ENCODE measurements at places on chromosomes 12 and 14.

DNA sequence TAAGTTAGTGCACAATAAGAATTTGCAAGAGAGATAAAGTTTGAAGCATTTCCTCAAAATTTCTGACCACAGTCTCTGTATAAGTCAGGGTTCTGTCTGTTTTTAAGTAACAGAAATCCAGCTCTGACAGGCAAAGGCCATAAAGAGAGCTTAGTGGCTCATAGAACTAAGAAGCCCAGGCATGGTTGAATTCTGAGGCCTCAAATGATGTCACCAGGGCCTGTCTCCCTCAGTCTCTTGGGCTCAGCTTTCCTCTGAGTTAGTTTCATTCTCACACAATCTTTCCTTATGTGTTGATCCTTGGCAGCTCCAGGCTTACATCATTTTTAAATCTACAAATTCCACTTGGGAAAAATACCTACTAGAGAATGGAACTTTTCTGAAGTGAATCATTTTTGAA lies 173.4 kb upstream of the ATP2B1 start:
- no peak for DNase-seq

DNA sequence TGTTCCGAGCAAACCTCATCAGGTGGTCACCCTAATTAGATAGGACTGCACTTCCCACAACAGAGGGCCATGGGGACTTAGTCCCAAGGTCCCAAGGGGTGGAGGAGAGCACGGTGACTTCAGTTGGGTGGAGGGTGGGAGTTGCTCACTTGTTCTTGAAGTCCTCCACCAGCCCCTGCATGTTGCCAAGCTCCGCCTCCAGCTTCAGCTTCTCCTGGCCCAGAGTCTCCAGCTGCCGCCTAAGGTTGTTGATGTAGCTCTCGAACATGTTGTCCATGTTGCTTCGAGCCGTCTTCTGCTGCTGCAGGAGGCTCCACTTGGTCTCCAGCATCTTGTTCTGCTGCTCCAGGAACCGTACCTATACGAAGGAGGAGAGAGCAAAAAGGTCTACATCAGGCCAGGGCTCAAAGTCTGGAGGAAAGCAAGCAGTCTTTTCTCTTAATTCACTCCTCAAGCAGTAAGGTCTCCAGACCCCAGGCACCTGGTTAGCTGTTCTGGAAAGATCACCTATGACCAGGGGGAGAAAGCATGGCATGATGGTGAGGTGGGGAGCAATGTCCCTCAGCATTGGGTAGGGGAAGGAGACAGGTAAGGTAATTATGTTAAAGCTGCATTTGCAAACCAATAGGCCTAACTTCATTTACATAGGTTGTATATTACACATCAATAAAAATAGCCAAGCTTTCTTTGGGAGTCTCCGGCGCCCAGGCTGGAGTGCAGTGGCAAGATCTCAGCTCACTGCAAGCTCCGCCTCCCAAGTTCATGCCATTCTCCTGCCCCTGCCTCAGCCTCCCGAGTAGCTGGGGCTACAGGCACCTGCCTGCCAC lies 2.9 kb downstream of the KRT8 start:
- no peak for DNase-seq

GRCh38 chr12:48999371-49000131 lies at the start of gene DDN:
Gene DDN (minus strand): TSS chr12:48999375. CDS start chr12:48999287, 88 bp downstream.
- peak; percentile 34 for DNase-seq

GRCh38 chr12:123655420-123655819 lies 15.5 kb upstream of the TCTN2 start:
- DNase-seq = no peak

- DNase-seq = no peak
These were observed 1.1 kb upstream of the TMEM121 start for GRCh38 chr14:105525326-105525725.

All from CD4-positive, alpha-beta memory T cell (primary cell).